Stimulated activated CD8-positive, alpha-beta memory T cell treated with anti-CD3 and anti-CD28 coated beads, Interleukin-15, amount 100 ng/mL, for 1 hour (primary cell): ENCODE measurements at places on chromosomes 16 and 17.

DNA sequence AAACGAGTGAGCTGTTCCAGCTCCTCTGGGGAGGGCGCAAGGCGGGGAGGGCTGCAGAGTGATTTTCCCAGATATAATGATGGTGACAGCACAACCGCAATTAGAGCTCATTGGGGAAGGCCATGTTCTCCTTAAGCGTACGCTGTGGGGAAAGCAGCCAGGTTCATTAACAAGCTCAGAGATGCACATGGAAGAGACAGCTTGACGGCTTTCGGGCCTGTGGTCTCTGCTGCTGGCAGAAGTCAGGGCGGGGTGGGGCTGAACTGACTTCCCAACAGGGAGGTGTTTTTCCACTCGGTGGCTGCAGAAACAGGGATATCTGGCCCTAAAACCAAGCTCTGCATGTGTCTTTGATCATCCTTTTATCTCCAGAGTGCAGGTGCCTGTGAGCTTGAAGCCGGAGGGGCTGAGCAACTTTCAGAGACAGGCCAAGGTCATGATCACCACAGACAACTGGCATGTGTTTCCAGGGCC lies 24.0 kb upstream of the CACNG1 start:
- no peak for DNase-seq

DNA sequence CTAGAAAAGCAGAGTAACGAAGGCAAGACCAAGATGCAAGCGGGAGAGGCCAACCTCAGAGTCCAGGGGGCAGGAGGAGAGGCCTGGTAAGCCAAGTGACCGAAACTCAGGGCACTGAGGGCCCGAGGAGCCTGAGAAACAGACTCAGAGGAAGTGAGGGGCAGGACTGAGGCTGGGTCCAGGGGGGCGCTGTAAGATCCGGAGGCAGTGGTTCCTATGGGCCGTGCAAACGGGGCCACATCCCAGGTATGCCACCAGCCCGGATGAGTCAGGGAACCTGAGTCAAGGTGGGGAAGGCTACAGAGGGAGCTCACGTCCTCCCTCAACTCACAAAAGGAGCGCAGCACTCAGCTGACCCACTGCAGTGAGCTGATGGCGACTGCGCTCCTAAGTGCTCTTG lies 8.3 kb downstream of the ZDHHC7 start:
- no peak for DNase-seq

- DNase-seq, result no peak
These were observed 20.4 kb upstream of the GRIN2A start for GRCh38 chr16:10202649-10203048.

DNA sequence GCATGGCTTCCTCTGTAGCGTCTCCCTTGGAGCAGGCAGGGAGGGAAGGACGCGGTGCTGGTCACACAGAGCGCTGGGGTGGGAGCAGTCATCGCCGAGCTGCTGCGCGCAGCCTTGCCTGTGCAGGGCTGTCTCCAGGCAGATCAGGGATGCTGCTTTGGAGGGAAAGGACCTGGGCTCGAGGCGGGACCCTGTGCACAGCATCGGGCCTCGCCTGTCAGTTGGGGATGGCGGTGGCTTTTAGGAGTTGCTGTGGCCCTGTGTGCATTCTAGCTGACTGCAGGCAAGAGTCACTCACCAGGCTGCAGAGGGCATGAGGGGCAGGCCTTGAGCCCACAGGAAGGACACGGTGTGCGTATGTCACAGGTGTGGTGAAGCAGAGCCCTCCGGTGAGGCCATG lies 10.1 kb downstream of the ACSF3 start:
- no peak for DNase-seq

GRCh38 chr17:81207610-81208581 lies 14.9 kb downstream of the CEP131 start:
- no peak for DNase-seq

GRCh38 chr17:63294776-63295175 lies 151.3 kb downstream of the CYB561 start:
- no peak for DNase-seq

DNA sequence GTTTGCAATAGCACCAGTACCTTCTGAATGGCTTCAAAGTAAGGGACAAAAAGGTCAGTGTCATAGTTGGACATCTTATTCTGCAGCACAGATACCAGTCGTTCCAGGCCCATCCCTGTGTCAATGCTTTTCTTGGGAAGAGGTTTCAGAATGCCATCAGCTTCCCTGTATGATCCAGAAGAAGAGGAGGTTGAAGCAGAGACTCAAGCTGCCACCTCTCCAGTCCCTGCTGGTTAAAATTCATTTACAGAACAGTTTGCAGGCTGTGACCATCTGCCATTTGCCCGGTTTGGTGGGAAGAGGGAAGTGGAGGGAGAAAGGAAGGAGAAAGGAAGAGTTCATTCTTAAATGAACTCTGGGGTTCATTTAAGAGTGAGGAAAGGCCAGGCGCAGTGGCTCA lies 18.4 kb upstream of the EXOSC6 start:
- no peak for DNase-seq

GRCh38 chr17:8896087-8896486 lies 28.6 kb upstream of the PIK3R6 start:
- no peak for DNase-seq

DNA sequence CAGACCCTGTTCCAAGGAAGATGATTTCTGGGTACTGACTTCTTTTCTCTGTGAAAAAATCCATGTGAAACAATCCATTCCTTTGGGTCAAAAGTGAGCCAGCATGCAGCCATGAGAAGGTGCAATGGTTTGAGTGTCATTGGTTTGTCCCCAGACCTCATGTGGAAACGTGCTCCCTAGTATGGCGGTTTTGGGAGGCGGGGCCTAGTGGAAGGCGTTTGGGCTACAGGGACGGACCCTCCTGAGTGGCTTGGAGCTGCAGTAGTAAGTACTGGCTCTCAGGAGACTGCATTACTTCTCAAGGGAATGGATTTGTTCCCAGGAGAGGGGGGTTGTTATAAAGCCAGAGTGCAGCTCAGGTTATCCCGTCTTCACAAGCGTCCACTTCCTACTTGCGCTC lies 19.4 kb downstream of the ELAC2 start:
- no peak for DNase-seq

DNA sequence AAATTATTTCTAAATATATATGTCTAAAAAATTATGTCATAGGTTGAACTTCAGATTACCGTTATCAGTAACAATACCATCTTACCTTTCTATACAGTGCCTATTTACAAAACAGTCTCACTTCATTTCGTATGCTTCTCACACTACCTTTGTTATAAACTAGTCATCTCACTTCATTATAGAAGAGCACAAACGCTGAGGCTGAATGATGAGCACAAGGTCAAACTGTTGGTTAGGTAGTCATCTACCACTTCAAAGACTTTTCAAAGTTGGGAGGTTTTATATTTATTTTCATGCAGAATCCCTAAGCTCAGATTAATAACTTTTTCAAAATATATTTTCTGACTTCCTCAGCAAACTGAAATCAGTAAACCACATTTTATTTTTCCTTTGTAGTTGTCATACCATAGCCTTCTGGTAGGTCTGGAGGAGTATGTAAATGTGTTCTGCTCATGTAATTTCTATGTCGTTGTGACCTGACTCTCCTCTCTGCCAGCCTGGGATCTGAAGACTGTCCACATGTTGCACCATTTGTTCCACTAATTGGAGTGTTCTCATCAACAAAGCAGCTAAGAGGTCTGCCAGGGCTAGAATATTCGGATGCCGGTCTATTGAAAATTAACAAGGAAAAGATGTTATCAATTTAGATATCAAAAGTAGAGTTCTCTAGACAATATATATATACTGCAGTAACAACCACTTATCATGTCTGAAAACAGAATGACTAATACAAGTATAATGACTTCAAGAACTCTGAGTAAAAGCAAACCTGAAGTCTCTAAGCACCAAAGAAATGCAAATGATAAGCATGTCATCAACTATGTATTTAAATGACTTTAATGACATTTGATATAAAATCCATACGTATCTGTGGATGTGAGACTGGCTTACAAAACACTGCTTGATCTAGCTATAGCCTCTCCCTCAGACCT lies 73.9 kb downstream of the CEP95 start:
- no peak for DNase-seq

- DNase-seq, result no peak
These were observed 73.0 kb downstream of the PITPNC1 start for GRCh38 chr17:67449845-67450755.

DNA sequence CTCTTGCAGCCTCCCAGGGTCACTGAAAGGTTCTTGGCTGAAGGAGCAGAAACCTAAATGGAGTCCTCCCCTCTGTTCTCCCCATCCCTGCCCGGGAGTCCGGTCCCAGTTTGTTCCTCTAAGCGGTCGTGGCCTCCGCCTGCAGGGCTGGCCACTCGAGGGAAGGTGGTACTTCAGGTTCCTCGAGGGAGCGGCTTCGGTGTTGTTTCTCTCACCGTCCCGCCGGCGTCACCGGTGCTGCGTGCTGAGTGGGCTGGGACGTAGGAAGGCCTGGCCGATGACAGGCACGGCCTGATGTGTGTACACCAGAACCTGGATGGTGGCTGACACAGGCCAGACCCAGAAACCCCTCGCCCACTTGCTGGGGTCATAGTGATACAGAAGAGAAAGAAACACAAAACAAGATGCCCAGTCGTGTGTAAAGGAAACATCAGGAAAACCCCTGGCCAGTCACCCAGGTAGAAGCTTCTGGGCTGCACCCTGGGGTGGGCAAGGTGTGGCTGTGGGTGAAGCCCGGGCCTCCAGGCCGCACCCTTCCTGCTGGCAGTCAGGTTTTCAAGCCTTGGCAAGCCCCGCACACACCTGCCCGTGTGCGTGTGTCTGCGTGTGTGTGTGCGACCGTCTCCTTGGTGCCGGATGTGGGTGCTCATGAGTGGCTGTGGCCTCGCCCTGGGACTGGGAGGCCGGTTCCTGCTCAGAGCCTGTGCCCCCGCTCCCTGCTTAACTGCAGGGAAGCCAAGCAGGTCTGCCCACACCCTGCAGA lies 52.0 kb downstream of the BAIAP2 start:
- DNase-seq, result no peak

- no peak for DNase-seq
These were observed 29.1 kb downstream of the MBTPS1 start for GRCh38 chr16:84087466-84088151.

DNA sequence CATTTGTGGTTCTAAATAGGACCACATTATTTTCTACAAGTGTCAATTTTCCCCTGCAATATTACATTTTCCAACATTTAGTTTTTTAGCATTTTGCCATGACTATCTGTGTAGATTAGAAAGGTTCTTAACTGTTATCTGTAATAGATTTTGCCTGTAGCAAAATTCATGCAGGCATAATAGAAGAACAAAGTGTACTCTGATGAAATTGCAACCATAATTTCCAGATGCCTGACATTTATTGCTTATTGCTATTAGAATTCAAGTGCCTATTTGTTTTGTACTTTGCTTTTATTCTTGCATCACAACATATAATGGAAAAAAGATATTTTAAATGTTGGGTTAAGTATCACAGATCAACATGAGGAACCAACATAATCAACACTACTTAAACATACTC lies 337.7 kb downstream of the TOX3 start:
- no peak for DNase-seq

- DNase-seq, result no peak
These were observed 92.3 kb downstream of the PITPNC1 start for GRCh38 chr17:67469208-67469980.

DNA sequence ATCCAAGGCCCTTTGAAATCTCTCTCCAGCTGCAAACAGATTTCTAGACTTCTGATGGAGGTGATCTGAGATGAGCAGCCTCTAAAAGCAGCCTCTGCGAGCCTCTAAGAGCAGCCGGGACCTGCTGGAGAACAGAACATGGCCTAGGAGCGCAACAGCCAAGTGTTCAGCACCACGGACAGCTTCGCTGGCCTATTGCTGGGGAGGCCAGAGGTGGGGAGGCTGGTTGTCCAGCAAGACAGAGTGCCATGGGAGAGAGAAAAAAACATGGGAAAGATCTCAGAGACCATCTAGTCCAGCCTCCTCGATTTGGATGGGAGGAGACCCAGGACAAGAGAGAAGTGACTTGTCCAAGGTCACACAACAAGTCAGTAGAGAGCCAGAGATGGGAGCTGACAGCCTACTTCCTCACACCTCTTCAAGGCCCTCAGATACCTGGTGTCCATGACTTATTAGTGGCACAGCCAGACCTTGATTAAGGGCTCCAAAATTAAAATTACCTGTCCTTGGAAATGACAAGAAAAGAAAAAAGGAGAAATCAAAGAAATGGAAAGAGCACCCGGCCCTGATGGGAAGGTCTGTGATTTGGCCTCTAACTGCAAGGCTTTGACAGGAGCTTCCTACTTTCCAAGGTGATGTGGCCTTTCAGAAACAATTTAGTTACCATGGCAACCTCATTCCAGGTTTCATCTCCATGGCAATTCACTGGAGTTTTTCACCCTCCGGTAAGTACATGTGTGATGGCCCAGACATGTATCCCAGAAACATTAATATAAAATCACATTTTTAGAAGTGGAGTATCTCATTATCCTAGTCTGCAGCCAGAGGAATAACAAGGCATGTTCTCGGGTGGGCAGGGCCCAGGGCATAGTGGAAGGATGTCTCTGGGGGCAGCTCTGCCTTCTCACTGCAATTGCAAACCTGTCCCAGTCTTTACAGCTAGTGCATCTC lies 14.5 kb downstream of the RPRML start:
- no peak for DNase-seq

GRCh38 chr17:33977729-33978514 lies 277.2 kb upstream of the CCL2 start:
- DNase-seq, result no peak

DNA sequence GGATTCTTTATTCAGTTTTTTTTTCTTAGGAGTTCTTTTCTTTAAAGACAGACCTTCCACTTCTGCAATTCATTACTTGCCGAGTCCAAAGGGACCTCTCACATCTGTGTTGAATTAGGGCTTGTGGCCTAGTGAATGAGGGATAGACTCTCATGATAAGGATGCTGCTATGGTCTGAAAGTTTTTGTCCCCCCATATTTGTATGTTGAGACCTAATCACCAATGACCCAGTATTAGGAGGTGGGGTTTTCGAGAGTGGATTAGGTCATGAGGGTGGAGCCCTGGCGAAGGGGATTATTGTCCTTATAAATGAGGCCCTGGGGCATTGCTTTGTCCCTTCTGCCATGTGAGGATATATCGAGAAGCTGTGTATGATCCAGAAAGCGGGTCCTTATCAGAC lies 9.5 kb downstream of the KRT12 start:
- DNase-seq, result no peak

DNA sequence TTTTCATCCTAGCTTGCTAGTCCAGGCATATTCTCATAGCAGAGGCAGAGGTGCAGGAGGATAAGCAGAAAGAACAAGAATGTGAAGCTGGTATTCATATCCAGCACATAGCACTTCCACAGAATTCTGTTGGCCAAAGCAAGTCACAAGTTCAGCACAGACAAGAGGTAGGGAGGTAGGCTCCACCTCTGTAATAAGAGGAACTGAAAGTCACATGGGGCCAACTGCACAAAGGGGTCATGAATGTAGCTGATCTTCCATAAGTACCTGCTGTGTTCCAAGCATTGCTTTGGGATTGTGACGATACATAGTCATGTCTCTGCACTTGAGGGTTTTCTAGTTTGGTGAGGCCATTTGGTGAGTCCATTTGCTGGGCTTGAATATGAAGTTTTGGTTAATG lies 110.8 kb upstream of the MPHOSPH6 start:
- DNase-seq, result no peak
